ENCODE measurements at places on chromosomes 12 and 14.

GRCh38 chr12:97672870-97673269, 210.3 kb downstream of the RMST start:
- DNase-seq: no peak

DNA sequence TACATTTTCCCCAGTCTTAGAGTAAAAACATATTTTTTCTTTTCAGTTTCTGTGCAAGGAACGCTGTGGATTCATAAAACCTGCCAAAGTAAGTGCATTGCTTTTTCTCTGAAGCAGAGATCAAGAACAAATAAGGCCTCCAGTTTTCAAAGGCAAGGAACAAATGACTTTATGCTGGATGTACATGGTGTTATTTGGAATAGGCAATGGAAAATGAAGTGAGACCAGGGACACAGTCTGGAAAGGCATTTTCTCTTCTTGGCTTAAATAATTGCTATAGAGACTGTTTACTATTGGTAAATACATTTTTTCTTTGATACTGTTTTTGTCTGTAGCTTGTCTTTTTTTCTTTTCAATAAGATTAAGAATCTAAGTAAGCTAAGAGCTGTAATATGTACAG, 725.9 kb upstream of the MDGA2 start:
- no peak for DNase-seq

DNA sequence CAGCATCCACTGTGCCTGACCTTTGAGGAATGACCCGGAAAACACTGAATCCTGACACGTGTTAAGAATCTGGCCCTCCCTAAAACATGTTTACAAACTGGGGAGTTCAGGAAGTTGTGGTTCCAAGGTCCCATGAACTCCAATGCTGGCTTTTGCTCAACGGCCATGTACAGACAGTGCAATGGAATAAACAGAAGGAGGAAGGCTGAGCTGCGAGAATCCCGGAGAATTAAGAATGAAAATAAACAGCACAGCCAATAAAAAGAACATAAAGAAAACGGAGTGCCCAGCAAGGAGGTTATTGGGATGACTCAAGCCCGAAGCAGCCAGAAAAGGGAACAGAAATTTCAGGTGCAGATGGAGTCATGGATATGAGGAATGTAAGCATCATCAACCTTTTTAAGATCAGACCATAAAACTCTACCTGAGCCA, 32.3 kb downstream of the BCL11B start:
- DNase-seq: no peak

DNA sequence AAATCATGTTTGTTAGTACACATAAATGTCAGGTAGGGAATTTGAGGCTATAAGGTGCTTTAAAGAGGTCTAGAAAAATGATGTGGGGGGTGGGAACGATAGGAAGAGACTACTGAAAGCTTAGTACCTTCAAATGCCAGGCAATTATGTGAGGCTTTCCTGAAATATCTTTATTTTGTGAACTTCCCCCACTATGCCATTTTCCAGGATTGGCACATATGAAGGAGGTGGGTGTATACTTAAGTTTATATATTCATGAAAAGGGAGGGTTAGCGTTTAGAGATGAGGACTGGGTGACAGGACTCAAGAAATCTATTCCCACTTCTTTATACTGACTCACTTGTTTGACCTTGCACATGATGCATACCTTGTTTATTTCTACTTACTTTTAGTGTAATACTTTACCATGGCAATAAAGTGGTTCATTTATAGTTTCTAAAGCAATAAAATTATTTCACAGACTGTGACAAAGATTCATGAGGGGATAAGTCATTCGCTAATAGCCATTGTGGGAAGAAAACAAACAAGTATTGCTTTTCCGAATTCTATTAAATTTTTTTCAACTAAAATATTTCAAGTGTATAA, 77.1 kb downstream of the PLEKHA5 start:
- DNase-seq: no peak

DNA sequence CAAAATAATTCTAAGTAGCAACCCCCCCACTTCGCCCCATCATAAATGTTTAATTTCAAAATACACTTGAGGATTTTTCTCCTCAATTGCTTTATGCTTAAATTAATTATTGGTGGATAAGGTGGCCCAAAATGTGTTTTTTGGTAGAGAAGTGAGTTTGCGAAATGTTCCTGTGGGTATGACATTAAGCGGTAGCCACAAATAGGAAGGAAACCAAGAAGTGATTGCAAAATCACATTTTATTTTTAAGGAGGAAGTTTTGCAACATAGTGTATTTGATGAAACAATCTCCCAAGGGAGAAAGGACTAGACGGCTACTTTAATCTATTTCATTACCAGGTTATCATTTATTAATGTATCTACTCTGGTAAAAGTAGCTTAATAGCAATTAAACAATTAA, 25.5 kb downstream of the SLC25A3 start:
- no peak for DNase-seq

- DNase-seq: no peak
Observed at GRCh38 chr14:103123634-103124500, 606 bp downstream of the TNFAIP2 start.

All from activated CD8-positive, alpha-beta memory T cell treated with anti-CD3 and anti-CD28 coated beads, Interleukin-2, amount 50 U/mL, for 48 hours (primary cell).